ENCODE measurements at places on chromosomes 1 and 21.

GRCh38 chr21:36323032-36323431, 3.0 kb downstream of the MORC3 start:
- DNase-seq = no peak

- no peak for DNase-seq
Measured at GRCh38 chr1:243323491-243323890, 67.7 kb downstream of the SDCCAG8 start.

DNA sequence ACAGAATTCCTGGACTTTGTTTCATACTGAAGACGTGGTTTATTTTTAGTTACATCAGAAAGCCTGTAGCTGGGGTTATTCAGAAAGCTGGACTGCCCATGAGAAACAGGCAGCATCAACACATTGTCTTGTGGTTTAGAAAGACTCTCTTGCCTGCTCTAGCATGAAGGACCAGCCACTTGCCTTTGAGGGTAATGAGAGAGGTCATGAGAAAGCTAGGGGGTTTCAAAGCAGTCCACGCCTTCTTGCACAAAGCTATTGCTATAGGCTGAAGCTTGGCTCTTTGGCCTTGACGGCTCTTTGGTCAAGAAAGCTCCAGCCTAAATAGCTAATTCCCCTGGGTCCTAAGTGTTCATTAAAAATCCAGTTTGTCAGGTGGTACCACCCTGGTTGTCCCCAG, 208.1 kb downstream of the PRDM2 start:
- no peak for DNase-seq

DNA sequence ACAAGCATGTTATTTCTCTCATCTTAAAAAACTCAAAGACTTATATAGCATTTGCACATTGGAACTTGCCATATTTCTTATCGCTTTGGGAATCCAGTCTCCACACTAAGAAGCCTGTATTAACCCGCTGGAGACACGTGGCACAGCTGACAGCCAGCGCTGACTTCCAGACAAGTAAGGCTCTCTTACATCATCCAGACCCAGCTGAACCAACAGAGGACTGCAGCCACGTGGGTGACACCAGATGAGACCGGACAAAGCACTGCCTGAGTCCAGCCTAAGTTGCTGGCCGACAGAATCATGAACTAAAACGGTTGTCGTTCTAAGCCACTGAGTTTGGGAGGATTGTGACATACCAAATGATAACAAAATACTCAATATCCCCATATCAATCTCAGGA, 6.3 kb upstream of the CD247 start:
- no peak for DNase-seq

DNA sequence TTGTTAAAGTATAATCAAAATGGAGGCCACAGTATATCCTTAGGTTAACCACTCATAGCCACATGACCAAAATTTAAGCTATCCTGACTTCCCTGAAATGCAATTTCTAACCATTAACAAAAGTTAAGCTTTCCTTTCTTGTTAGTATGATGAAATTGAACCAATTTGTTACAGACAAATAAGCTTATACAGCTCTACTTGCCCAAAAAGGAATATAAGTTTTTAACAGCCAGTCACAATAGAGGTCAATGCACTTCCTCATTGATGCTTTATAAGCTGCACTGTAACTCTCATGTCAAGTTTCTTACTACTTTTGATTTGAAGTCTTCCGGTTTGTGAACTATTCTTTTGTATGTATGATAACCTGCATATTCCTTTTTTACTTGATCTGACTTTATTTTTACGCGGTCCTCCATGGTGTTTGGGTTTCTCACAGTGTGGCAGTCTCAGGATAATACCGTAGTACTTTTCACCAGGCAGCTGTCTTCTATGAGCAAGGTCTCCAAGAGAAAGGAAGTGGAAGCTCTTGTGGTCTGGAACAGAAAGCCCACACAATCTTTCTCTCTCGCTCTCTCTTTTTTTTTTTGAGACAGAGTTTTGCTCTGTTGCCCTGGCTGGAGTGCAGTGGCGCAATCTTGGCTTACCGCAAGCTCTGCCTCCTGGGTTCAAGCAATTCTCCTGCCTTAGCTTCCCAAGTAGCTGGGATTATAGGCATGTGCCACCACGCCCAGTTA, 331.6 kb downstream of the SRGAP2C start:
- DNase-seq = no peak

- DNase-seq = no peak
Measured at GRCh38 chr1:160116283-160117147, 956 bp downstream of the ATP1A2 start.

- DNase-seq = peak; percentile 77
Measured at GRCh38 chr1:220879076-220879508, at the start of gene HLX. TSS of gene HLX (plus strand) at chr1:220879443. CDS start at chr1:220879858, 415 bp downstream.

DNA sequence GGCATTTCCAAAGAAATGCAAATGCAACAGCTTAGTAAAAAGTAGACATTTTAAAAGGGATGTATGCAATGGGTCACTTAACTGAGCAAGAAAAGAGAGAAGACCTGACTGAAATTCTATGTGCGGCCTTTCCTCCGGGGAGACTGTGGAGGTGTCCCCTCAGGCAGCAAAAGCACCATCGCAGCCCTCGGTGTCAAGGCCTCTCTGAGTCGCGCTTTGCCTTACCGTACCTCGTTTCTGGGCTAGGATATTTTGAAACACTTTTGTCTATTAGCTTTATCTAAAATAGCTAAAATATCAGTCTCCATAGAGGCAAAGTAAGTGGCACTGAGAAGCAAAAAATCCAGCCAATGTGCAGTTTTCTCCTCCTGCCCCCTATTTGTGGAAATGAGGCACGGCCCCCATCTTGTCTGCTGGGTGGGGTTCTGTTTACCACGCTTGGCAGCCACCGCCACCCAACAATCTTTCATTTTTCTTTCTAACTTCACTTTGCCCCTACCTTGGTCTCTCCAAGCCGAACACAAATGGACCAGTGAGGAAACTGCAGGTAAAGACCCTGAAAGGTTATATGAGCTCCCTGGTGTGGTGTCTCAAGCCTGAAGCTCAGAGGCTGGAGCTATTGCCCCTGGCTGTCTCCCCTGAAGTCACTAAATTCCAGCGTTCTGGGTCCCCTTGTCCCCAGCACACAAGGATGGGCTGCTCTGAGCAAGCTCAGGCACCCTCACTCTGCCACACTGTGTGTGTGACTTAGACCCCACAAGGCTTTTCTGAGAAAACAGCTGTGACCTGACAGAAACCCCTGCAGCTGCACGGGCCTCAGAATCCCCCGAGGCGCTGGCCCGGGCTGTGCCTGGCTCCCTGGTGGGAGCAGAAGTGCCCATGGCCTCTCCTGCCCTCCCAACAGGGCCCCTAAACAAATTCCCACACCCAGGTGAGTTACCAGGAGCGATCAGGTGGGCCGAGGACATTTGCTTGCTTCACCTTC, 1.6 kb downstream of the CD247 start:
- no peak for DNase-seq

- DNase-seq = no peak
Measured at GRCh38 chr1:71828431-71829012, 453.8 kb downstream of the NEGR1 start.

- DNase-seq = no peak
Measured at GRCh38 chr1:165842671-165843129, 15.3 kb downstream of the UCK2 start.

GRCh38 chr1:38991638-38992411, 749 bp downstream of the AKIRIN1 start:
- peak; percentile 83 for DNase-seq

- no peak for DNase-seq
Measured at GRCh38 chr1:228825840-228826484, 90.7 kb downstream of the RHOU start.

DNA sequence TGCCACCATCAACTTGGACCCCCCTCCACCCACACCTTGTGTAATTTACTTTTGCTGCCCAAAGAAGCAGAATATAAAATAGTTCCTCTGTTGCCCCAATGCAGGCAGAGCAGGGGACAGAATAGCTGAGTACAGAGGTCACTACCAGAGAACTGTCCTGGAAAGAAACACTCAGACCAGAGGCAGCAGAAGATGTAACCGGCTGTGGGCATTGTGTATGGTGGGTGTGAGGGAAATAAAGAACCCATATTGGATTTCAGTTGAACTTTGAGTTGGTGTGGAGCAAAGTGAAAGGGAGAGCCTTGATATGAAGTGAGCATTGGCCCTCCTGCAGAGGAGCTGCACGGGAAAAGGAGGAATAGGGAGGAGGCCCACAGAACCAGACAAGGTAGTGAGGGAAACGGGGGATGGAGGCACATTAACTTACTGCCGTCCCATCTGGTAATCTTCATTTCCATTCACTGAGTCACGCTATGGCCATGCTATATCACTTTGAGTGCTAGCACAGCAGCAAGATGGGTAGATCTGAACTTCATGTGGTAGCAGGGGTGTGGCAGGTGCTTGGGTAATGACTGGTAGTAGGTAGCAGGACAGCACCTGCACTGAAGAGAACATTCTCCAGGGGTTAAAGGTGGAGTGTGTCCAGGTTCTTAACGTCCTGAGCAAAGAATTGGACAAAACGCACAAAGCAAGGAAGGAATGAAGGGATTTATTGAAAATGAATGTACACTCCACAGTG, 56.3 kb upstream of the FBXO28 start:
- no peak for DNase-seq

DNA sequence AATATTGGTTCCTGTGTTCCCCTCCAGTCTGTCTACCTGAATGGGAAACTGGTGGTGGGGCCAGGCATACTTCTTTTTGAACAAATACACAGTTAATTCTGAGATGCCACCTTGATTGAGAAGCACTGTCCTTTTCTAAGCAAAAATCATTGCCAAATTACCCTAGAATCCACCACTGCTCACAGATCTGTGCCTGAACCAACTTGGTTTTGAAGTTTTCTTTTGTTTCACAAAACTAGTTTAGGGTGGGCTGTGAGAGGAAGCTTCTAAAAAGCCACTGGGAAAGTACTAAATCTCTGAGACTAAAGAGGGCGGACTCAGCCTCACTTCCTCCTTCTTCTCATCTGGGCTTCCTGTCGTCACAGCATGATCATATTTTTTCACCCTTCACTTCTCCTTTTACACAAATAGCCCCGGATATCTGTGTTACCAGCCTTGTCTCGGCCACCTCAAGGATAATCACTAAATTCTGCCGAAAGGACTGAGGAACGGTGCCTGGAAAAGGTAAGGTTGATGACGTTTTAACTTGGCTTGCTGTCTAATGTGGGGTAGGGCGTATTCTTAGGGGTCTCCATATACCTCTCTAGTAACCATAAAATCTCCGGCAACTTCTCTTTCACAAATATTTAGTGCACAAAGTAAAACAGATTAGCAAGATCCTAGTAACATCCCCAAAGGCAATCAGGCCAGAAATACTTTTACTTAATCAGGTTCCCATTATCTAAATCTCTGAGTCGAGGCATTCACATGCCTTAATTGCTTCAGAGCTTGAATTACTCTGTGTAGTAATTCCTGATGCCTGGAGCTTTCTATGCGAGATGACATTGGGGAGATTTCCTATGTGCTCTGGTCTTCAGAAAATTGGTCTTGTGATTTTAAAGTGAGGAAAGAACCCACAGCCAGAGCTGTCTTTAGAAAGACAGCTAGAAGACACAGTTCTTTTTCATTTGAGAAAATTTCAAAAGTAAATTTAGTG, at the start of gene CD53:
Gene CD53 (plus strand): TSS at position 404 of the 976 bp plus-strand sequence. CDS start 18,261 bp downstream, outside the sequence.
- no peak for DNase-seq

DNA sequence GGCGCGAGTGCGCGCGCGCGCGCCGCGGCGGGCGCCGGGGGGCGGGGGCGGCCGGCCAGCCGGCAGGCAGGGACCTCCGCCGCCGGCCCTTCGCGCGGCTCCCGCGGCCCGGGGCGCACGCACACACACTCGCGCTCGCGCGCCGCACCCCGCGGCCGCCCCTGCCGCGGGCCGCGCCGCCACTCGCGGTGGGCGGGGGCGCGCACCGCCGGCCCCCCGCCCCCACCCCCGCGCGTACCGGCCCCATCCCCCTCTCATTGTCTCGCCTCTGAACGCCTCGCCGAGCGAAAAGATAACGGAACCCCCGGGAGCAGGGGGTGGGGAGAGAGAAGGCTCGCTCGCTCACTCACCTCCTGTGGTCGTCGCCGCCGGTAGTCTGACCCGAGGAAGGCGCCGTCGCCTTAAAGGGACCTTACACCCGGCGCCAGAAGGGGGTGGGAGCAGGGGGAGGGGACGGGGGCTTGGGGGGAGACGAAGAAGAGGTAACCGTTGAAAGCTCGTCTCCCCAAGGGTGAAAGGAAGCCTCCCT, 428 bp downstream of the POGZ start:
- no peak for DNase-seq

GRCh38 chr1:216919060-216919970, 196.1 kb upstream of the ESRRG start:
- no peak for DNase-seq
